EL (cell line): ENCODE measurements at places on chromosomes 1 and 21.

DNA sequence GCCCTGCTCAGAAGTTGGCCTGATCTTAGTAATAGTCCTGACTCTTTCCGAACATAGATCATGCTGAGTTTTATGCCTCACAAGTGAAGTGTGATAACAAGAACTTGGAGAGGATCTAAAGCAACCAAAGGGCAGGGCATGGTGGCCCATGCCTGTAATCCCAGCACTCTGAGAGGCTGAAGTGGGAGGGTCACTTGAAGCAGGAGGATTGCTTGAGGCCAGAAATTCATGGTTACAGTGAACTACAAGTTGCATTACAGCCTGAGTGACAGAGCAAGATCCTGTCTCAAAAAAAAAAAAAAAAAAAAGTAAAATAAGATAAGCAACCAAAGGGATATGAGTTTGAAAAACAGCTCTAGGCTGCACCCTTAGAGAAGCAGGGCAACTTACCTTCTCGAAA lies 18.5 kb upstream of the BCL9 start:
- no peak for DNase-seq

- no peak for DNase-seq
These were observed 27.8 kb upstream of the CCSAP start for GRCh38 chr1:229370601-229371021.

- no peak for DNase-seq
These were observed 31.7 kb downstream of the ADAMTS1 start for GRCh38 chr21:26813426-26813998.

- DNase-seq: no peak
These were observed 89.5 kb downstream of the NEK7 start for GRCh38 chr1:198246337-198246736.

GRCh38 chr21:45312296-45312695 lies 24.6 kb upstream of the POFUT2 start:
- DNase-seq: no peak

GRCh38 chr1:113542221-113542701 lies 151.9 kb downstream of the MAGI3 start:
- peak; percentile 84 for DNase-seq

GRCh38 chr1:54047384-54048305 lies 5.4 kb downstream of the TMEM59 start:
- DNase-seq: no peak

- DNase-seq: no peak
These were observed 13.1 kb upstream of the COP1 start for GRCh38 chr1:176220100-176220689.

DNA sequence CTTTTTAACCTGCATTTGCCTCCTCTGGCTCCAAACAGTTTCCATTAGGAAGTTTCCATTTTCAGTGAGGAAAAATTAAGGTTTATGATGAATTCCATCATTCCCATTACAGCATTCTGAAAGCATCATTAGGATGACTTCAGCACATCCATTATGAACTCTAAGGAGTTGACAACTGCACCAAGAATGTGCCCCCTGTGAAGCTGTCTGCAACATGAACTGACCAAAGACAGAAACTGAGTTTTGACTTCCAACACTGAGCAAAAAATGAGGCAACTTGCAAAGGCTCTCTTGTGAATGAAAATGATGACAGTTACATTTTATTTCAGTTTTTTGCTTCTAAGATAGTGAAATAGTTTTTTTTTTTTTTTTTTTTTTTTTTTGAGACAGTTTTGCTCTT lies 18.3 kb upstream of the KCNE1 start:
- peak; percentile 87 for DNase-seq

- DNase-seq: no peak
These were observed 64.5 kb upstream of the SCCPDH start for GRCh38 chr1:246659594-246660140.

DNA sequence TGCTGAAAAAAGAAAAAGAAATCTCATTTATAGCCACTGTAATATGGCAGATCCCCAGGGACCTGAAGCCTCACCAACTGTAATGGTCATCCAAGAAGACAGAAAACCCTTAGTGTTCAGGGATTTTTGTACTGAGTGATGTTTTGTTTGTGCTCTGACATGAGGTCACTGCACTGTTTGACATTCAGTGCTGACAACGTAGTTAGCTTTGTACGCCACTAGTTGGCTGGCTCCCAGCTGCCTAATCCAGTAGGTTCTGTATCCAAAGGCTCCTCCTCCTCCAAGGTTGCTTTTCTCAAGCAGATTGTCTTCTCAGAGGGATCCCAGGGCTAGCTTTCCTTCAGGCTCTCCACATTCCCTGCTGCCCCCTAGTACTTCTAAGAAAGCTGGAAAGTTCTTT lies 9.5 kb upstream of the YRDC start:
- DNase-seq: no peak

DNA sequence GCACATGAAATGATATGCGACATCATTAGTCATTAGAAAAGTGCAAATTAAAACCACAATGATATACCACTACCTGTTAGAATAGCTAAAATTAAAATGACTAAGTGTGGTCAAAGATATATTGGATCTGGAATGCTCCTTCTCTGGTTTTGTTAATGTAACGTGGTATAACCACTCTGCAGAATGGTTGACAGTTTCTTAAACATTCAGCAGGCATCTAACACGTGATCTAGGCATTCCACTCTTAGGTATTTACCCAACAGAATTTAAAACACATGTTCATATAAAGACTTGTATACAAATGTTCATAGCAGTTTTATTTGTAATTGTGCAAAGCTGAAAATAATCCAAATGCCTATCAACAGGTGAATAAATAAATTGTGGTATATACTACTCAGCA lies 165.0 kb upstream of the PLXNA2 start:
- peak; percentile 3 for DNase-seq

GRCh38 chr1:88877382-88877825 lies 14.0 kb downstream of the GTF2B start:
- peak; percentile 47 for DNase-seq

DNA sequence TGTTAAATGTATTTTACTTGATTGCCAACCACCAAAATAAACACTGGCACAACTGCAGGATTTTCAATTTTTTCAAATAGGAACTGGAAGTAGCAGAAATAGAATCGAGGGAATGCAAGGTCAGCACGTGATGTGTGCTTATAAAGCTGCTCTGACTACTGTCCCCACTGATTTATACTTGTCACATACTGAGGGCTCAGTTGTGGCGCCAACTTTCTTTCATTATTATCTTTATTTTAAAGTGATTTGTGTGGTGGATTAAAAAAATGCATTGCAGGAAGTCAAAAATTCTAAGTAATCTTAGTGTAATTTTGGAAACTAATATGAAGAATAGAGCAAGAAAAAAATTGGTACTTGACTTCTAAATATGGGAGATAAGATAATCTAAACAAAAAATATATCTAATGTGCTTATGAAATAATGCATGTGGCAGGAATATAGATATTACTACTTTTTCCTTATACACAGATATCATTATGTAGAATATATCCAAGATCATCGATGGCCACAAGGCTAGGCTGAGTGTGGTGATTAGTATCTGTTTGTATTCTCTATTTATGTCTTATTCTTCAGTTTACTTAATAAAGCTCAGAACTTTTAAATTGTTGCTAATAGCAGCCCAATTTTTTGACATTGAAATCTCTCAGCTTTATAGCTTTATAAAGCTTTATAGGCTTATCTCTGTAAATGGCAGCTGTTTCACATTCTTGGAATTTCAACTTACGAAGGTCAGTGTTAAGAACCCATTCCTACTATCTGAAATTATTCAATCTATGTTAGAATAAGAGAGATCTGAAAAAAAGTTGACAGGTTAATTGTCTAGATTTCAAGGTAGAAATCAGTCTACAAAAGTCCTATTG lies 404.5 kb upstream of the ADAMTS5 start:
- DNase-seq: peak; percentile 51

- peak; percentile 36 for DNase-seq
These were observed 28.4 kb upstream of the SARS1 start for GRCh38 chr1:109185357-109185756.

DNA sequence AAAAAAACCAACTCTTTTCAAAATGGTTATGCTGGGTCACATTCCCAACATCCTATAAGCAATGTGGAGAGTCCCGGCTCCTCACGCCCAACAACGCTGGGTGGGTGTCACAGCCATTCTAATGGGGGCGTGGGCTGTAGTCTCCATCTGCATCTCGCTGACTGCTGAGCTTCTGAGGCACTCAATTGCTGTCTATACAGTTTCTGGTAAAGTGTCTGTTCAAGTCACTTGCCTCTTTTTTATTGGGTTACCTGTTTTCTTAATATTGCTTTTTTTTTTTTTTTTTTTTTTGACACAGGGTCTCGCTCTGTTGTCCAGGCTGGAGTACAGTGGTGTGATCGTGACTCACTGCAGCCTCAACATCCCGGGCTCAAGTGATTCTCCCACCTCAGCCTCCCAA lies 54.8 kb downstream of the GNB1 start:
- DNase-seq: no peak

GRCh38 chr1:175885326-175885725 lies 141.9 kb upstream of the TNR start:
- DNase-seq: no peak

DNA sequence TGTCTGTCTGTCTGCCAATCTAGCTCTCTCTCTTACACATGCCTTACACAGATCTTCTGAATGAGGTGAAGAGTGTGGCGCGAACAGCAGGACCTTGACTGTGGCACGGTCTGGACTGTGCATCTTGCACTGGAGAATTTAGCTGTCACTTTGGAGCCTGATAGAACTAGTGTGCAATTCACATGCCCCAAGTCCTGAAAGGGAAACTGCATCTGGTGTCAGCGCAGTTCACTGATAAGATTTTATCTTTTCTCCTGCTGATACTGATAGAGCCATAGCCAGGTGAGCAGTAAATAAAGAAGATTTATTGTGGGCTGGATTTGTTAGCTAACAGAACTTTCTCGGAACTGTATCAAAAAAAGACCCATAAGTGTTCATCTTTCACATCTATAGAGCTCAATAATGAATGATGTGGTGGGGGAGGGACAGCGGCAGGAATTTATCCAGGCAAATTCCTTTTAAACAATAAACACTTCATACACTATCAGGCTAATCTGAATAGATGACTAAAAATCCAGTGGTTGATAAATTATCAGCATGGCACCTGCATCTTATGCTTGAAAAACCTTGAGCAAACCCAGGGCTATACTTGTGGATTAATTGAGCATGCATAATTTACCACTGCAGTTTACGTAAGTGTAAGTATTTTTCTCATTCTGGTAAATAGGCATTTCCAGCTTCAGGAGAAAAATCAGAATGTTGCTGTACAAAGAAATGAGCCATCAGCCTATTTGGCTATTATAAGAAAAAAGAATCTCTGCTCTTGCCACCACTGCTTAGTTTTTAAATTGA lies 104.1 kb downstream of the NTNG1 start:
- DNase-seq: no peak

DNA sequence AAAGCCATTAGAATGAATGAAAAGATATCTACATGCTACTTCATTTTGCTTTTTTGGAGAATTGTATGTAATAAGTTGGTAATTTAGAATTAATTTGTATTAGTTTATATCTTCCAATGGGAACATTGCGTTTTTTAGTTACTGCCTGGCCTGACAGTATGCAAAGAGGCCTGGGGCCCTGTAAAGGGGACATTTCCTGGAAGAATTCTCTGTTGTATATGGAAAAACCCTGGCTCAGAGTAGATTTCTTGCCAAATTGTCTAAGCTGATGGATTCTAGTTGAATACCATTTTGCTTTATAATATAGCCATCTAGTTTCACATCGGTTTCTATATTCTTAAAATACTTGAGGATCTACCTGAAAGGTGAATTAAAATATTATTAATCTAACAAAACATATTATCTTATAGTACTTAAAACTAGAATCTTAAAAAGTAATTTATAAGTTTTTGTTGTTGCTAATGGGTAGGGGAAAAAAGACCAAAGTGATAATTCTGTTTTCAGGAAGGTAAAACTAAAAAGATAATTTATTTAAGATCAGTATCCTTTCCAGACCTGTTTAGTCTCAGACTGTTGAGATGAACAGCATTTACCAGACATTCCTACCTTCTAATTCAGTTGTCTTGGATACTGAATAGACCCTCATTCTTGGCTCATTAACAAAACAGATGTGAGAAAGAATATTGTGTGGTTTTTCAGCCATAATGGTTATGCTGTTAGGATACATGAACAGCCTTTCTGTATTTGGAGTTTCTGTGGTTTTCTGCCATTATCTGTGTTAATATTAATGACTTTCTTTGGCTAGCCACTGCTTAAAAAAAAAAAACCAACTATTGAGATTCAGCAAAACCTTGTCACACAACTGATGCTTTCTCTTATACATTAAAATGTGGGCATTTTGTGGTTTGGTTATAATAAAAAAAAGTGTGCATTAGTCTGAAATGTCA lies 4.8 kb downstream of the AGO3 start:
- DNase-seq: no peak

- DNase-seq: no peak
These were observed 10.7 kb downstream of the EPHX1 start for GRCh38 chr1:225820522-225821120.

DNA sequence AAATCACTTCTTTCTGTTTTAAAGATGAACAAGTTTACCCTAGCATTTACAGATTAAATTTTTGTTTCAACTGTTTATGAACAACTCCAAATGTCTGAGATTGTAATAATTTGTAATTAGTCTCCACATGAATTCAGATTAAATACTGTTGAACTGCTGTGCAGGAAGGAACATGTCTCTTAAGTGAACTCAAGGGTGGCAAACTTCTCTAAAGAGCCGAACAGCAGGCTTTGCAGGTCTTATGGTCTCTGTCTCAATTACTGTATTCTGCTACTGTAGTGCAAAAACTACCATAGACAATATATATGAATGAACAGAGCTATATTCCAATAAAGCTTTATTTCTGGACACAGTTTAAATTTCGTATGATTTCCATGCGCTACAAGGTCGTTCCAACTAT lies 6.6 kb downstream of the RSBN1 start:
- DNase-seq: no peak

- no peak for DNase-seq
These were observed 156.0 kb downstream of the NFIA start for GRCh38 chr1:61238359-61238665.

GRCh38 chr1:89221341-89221740 lies 22.6 kb upstream of the GBP4 start:
- DNase-seq: no peak

GRCh38 chr1:49319426-49319963 lies 542.8 kb upstream of the BEND5 start:
- DNase-seq: no peak

GRCh38 chr1:194223596-194223995 lies 1037.2 kb upstream of the B3GALT2 start:
- no peak for DNase-seq

DNA sequence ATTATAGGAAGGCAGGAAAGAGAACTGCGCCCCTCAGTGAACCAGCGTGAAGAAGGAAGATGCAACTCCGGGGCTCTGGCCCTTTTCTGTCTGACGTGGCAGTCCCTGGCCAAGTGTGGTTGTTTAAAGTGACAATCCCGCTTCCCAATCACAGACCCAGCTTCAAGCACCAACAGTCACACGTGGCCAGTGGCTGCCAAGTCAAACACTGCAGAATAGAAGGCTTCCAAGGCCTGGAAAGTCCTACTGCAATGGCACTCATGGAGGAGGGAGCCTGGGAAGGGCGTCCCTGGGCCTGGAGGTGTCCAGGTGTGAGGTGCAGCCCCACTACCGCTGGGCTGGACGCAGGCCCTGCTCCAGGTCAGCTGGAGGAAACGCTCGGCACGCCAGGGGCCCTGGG lies 143.8 kb downstream of the CASZ1 start:
- DNase-seq: no peak

GRCh38 chr1:6006882-6007281 lies 14.7 kb upstream of the NPHP4 start:
- no peak for DNase-seq
